ENCODE measurements at places on chromosomes 7 and 10. TPM values are rescaled to one million over a fixed set of nuclear protein-coding genes. Genes with fewer than 3 reads are reported as not detected.

DNA sequence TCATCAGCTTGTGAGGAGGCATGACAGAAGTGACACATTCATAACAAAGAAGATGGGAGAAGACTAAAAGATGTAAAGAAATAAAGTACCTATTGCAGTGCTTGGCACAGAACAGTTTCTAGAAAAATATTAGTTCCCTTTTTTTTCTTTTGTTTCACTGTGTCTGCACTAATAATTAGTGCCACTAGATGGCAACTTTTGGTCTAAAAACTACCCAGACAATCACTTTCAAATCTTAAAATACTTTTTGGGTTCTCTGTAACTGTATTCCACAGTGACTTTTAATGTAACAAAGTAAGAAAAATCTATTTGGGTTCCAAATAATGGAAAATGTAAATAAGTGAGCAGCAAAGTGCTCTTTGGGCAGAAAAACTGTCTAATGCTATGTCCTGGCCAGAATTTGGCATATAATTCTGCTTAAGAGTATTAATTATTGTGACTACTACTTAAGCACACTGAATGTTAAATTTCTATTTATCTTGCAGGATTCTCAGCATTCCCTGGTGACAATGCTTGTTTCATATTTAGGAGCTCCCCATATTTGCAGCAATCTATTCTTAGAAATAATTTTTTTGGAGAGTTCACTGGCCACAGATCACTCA is 134.8 kb upstream of the KIF5B start:
- DNase-seq = no peak

- no peak for DNase-seq
Measured at GRCh38 chr10:86205306-86206239, 161.0 kb downstream of the GRID1 start.

DNA sequence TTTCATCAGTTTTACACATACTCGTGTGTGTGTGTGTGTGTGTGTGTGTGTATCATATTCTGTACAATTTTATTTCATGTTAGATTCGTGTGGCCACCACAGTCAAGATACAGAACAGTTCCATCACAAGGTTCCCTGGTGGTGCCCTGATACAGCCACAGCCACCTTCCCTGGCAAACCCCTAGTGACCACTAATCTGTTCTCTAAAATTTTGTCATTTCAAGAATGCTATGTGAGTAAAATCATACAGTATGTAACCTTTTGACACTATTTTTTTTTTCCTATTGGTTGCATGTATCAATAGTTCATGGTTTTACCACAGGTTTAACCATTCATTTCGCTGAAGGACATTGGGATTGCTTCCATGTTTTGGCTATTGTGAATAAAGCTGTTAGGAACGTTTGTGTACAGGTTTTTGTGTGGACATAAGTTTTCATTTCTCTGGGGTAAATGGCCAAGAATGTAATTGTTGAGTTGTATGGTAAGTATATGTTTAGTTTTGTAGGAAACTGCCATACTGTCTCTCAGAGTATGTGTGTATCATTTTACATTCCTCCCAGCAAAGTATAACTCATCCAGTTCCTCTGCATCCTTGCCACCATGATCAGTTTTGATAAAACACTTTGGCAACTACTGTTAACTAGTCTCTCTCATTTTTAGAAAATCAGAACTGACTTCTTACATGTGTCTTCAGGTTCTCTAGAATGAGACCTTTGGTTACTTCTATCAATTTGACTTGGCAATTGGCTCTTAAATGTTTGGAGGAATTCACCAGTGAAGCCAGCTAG is 20.6 kb downstream of the KLHDC10 start:
- DNase-seq = peak; percentile 52

Gene AGAP9
- 7.2 TPM for total RNA-seq

GRCh38 chr7:81408728-81409127 is 361.1 kb downstream of the HGF start:
- DNase-seq = no peak

DNA sequence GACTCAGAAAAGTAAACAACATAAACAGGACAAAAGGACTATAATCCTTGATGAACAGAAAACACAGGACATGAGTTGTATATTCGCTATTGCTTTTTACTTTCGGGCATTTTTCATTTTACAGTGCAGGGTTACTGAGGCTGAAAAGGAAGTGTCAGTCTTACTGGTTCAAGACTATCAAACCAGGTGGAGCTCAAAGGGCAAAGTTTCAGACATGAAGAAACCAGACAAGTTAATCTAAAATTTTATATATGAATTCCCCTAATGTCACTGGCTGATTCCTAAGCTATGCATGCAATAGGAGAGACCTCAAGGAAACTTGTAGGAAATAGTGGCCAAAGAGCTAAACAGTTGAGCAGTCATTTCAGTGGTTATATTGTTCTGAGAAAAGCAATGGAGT is 11.4 kb downstream of the TCAF1 start:
- DNase-seq = no peak

GRCh38 chr10:103490986-103491314 is 2.6 kb upstream of the NEURL1 start:
- DNase-seq = no peak

DNA sequence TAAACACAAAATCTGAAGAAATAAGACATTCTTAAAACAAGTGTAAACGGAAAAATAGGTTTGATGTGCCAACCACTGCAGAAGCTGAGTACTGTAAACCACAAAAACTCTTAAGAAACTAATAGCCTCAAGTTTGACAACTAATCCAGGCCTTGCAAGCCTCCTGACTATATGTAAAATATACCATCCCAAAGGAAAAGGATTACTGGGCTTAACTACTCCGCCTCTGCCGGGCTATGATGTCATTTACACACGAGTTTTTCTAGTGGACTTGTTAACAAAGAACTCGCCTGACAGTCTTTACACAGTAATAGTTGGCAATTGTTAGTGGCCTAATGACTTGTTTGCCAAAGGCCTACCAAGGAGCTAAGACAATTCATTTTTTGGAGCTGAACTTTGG is 2.1 kb downstream of the KIF5B start:
- DNase-seq = no peak

DNA sequence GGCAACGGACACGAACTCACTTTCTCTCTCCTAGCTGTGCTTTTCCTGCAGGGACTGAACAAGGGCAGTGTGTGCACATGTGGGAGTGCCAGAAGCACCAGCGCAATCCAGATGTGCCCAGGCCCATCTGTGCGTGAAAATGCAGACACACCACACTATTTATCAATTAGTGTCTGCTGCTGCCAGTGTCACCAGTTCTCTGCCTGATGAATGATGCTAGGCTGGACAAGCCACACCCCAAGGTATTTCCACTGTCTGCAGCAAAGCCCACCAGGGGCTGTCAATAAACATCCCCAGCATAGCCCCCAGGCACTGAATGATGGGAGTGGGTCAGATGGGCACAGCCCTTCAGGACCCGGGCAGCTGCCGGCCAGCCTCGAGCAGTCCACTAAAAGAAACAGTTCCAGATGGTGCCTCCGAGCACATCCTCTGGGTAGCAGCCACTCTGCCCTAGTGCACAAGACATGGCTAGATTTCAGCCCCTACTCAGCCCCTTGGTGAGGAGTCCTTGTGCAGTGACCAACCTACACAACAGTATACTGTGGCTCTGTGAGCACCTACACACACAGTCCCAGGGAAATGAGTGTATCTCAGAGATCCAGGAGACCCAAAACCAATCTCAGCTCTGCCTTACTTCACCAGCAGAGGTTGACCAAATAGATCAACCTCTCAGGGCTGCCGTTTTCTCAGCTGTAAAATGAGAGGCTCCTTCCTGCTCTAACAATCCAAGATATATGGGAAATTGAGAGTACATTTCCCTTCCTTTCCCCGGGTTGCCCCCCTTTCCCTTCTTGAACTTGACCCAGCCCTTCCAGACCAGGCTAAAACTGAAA is 314.7 kb downstream of the PLXNA4 start:
- DNase-seq = no peak

- no peak for DNase-seq
Measured at GRCh38 chr7:125661-126060, 66.7 kb upstream of the FAM20C start.

DNA sequence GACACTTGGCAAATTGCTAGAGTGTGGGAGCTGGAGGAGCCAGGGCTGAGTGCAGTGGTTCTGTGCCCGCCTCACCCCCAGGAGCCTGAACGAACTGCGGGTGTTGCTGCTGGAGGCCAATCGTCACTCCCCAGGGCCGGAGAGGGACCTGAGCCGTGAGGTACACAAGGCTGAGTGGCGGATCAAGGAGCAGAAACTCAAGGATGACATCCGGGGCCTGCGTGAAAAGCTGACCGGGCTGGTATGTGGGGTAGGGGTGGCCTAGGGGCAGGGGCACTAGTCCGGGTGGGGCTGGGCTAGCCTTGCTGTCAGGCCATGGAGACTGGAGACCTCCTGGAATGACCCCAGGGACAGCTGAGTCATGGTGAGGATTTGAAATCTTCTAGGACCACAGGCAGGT is 56.7 kb upstream of the GTF2IRD1 start:
- no peak for DNase-seq
